NCI-H446 treated with DMSO at 0.1 percent for 48 hours (cell line): ENCODE measurements at places on chromosomes 4 and X.
A peak's percentile ranks its signal among the peaks of the same experiment; 100 is the strongest.

- no peak for DNase-seq
Observed at GRCh38 chr4:94641702-94642560, 115.8 kb upstream of the BMPR1B start.

DNA sequence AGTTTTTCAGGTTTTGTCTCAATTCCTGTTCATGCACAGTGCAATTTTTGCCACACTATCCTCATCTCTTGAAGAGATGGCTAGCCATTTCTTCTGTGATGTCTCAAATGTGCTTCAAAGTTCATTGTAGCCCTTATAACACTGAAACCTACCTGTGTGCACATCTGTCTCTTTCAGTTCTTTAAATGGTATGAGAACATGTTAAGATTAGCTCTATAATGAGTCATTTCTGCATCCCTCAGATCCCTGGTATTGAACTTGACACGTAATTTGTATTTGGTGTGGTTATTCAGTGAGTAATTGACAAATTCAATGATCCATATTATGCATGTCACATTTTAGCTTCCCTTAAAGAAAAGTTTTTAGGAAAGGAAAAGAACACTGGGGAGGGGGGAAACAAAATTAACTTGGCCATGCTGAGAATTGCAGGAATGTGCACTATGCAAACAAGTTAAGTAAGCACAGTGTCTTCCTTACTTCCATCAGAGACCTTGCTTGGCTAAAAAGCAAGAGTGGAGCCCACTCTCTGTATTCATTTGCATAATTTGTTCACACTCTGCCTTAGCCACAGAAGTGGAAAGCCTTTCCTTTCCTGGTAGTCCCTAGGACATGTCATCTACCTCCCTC is 659.8 kb upstream of the MAGEB2 start:
- no peak for DNase-seq

DNA sequence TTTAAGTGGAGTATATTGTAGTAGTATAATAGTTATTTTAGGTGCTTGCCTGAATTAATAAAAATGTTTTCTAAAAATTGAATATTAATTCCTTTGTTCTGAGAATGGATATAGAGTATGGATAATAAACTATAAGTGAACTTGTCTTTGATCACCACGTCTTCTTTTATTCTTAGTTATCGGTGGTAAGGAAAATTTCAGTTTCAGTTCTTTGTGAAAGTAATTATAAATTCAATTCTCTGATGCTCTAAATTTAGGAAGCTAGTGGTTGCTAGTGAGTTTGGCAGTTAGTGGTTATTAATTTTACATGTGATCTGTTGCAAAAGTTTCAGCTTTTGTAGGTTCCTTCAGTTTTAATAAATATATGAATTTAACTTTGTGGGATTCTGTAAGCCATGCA is 30.8 kb downstream of the MRPL1 start:
- DNase-seq = no peak

- DNase-seq = no peak
Observed at GRCh38 chr4:152047451-152047850, 286.6 kb upstream of the GATB start.

- DNase-seq = no peak
Observed at GRCh38 chr4:64940698-64941097, 531.4 kb upstream of the TECRL start.

DNA sequence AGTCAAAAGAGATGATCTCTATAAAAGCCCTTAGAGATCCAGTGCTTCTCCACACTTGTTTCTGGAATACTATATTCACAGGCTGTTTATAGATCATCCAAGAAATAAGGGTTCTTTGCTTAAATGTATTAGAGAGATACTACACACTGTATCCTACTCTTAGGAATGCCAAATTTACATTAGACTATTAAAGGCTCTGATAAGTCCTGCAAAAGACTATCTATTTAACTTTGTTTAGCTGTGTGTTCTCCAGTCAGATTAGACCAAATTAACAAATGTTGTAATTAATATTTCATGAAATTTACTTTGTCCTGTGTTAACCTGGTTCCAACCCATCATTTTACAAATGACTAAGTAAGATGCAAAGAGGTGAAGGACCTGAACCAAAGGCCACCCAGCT is 260.5 kb upstream of the ZIC3 start:
- no peak for DNase-seq

- DNase-seq = peak; percentile 79
Observed at GRCh38 chrX:19990556-19991349, at the start of gene BCLAF3. TSS of gene BCLAF3 (minus strand) at chrX:19991061. CDS start at chrX:19970264, 20,797 bp downstream.

DNA sequence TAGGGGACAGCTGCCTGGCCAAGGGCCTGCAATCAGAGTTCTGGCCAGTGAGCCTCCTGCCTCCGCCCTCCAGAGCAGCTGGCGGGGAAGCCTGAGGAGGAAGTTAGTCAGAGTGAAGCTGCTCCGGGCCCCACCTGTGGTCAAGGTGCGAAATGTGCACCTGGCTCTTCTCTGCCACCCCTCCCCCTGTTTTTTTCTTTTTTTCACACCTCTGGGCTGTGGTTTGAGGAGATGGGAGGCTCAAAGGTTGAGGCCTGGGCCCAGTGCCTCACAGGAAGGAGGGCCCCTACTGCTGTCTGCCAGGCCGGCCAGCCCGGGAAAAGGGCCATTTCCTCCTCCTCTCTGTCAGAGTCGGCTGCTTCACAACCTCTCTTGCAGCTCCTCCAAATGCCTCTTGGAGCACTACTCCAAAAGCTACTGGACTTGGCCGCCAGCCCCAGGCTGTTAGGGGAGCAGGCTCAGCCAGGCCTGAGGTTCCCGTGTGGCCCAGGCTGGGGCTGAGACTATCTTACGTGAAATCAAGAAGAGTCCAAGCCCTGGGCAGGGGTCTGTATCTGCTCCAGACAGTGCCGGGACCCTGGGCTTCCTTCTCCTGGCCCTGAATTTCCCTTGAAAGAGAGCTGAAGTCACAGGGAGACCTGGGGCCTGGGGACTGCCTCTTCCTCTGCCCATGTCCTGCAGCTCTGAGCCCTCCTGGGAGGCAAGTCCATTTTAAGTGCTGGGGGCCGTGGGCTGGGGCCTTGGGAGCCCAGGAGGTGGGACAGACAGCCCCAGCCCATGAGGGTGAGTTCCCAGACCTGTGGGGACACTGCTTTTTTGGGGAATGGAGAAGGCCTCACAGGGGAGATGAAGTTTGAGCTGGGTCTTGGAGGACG is 4.5 kb upstream of the CXCR3 start:
- peak; percentile 30 for DNase-seq

DNA sequence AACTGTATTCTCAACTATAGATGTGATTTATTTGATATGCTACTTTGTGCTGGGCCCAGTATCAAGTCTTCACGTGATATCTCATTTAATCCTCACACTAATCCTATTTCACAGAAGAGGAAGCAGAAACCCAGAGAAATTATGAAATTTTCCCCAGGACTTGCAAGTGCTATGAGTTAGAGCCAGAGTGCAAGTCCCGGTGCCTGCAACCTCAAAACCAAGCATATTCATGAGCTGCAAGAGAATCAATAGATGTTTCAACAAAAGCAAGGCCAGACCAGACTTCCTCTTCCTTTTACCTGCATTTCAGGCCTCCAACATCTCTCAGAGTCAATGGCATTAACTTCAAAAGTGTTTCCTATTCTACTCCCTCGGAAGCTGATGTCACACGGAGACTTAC is 92.2 kb upstream of the GATB start:
- DNase-seq = no peak

DNA sequence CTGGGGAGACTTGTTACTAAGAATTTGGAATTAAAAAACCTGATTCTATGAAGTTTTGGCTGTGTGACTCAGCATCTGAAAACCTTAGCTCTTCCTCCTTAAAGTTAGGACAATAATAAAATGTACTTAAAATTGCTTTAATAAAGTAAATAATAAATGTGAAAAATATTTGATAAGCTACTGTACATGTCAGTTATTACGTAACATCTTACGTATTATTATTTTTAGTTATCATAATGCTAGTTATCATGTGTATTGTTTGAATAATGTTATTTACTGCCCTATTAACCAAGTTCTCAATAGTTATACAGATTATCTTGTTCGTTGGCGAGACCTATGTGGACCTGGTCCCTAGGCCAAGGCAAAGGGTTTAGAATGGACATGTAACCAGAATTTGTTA is 449.2 kb upstream of the ADGRL3 start:
- DNase-seq = no peak

GRCh38 chr4:117983541-117984365 is 50.5 kb upstream of the NDST3 start:
- no peak for DNase-seq

DNA sequence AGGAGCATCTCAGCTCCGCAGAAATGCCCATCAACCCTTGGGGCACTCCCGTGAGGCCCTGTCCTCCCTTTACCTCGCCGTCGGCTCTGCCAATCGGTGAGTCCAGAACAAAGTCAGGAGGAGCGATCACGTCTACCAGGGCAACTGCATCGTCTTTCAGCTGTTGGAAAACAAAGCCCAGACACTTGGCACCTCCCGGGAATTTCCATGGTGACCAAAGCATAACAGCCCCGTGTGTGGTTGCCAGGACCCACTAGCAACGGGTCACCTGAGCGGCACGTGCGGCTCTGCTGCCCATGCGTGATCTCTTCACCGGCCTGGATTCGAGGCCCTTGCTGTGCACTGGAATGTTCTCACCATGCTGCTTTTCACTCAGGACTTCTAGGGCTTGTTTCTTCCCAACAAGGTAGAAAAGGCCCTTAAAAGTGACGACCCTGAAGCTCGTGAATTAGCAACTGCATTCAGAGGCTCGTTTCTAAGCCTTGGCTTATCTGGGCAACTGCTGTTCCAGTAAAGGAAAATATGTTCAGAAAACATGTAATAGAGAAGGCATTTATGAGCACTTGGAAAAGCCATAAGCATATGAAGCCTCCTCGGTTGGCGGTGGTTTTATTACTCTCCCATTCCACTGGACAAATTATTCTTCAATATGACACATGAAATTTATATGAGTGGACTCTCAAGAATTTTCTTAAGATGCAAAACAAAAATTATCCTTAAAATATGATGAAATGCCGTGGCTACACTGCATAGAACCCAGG is 69.5 kb downstream of the ACOX3 start:
- DNase-seq = no peak

GRCh38 chr4:38891051-38891983 is 23.7 kb downstream of the FAM114A1 start:
- DNase-seq = no peak

DNA sequence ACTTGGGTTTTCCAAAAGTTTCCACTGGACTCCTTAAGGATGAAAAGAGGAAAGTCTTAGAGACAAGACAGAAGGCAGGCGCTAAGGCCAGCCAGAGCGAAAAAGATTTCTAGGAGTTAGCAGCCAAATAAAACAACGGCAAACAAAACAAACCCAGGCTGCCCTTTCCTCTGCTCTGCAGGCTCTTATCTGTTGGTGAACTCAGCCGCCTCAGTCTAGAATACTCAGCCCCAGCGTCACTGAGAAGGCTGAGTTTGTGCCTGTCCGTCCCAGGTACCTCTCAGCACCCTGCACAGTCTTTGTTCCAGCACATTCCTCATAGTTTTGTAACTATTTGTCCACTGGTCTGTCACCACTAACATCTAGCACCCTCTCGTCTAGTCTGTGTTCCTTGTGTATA is 75.6 kb upstream of the FAM9C start:
- DNase-seq = no peak

DNA sequence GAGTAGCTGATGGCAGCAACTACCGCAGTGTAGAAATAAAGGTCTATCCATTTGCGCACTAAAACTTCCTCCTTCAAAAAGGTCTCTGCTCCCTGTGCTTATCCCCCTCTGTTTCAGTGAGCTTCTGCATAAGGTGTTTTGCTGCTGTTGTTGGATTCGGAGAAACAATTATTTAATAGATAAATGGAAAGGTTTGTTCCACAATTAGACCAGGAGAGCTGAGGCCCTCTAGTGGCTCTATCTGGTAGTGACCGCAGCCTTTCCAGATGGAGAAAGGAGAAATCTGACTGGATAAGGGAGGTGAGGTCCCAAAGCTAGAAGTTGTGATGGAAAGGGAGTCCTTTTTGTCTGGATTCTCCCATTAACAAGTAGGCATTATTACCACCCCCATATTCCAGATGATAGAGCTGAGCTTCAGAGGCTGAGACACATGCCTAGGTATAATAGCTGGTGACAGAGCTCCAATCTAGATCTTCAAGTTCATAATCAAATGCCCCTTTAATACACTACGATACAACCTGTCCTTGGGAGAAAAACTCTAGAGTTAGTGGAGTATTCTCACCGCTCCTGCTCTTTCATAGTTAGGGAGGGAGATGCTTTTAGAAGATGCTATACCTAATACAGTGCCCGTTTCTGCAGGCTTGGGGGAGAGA is 5.1 kb upstream of the GABRQ start:
- DNase-seq = no peak

- DNase-seq = no peak
Observed at GRCh38 chr4:8343262-8343966, 73.9 kb downstream of the HTRA3 start.

- DNase-seq = no peak
Observed at GRCh38 chr4:68368691-68369131, 18.8 kb upstream of the YTHDC1 start.

- DNase-seq = no peak
Observed at GRCh38 chr4:110034026-110034393, 121.3 kb downstream of the EGF start.

DNA sequence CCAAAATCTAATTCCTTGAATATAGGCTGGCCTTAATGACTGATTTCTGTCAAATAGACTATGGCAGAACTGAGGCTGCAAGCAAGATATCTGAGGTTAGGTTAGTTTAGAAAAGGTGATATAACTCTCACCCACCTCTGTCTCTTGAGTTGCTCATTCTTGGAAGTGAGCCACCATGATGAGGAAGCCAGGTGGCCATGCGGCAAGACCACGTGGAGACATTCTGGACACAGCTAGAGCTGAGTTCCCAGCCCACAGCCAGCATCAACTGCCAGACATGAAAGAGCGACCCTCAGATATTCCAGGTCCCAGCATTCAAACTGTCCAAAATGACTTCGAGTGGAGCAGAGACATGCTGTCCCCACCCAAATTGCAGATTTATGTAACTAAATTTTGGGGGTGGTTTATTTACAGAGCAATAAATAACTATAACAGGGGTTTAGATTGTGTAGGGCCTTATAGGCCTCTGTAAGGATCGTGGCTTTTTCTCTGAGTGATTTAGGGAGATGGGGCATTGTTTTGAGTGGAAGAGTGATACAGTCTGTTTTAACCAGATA is 33.7 kb downstream of the USP53 start:
- no peak for DNase-seq
